G401 (cell line): ENCODE measurements at places on chromosomes 1 and 21.

DNA sequence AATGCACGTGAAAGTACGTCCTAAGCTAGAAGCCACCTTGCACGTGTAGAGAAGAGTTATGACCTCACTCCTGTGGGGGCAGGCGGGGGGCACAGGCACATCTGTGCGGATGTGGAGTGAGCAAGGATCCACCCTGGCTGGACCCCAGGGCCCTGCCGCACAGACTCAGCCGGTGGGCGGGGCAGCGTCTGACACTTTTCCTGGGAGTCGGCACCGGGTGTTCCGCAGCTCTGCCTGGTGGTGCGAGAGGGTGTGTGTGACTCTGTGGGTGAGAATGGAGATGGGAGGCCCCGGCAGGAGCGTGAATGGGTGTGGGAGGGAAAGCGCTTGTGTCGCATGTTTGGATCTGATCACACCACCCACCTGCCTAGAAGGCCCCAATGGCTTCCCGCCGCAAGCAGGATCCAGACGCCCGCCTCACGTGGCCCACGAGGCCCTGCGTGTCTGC, 29.5 kb downstream of the RAP1GAP start:
- DNase-seq, result no peak

GRCh38 chr1:231144416-231145193, 17.3 kb upstream of the TRIM67 start:
- no peak for DNase-seq

GRCh38 chr1:86441581-86441980, 17.6 kb downstream of the CLCA2 start:
- DNase-seq, result no peak

GRCh38 chr21:42819861-42820615, 59.3 kb downstream of the WDR4 start:
- DNase-seq, result no peak

DNA sequence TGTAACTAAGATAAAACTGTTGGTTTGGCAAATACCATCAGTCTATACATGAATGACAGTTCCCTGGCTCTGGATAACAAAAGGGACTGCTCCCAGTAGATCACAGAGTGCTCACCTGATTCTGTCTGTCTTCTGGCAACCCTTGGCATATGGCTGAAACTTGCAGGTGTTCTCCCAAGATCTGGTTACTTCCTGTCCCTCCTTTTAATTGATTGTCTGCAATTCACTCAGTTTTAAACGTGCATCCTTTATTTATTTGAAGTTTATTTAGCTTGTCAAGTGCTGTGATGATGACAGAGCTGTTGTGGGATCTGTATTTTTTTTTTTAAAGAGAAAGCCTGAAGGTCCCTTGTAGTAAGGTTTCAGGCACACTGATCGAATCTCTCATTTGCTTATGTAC, 3.4 kb downstream of the KCNA3 start:
- DNase-seq, result peak; percentile 47

GRCh38 chr1:168234846-168235547, 9.2 kb downstream of the SFT2D2 start:
- DNase-seq, result peak; percentile 19

DNA sequence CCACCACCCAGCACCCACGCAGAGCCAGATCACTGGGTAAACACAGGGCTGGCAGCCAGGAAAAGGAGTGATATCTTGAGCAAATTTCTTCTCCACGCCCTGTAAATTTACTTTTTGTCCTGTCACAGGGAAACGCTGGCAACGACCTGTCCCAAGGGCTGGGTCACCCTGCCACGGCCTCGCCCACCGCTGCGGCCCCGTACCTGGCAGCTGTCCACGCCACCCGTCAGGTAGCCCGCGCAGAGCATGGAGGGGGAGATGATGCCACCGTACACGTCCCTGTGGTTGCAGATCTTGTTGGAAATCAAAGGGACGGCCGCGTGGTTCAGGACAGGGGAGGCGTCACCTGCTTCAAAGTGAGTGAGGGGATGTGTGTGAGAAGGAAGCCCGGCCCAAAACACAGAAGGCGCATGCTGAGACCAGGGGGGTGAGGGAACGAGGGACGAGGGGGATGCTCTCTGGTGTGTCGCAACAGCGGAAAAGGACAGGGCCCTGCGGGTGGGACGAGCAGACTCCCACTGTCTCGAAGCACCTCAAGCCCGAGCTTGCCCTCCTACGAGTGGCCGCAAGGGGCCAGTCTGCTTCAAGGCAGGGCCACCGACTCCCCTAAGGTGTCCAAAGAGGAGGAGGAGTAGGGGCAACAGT, 10.1 kb upstream of the TFF1 start:
- DNase-seq, result no peak

DNA sequence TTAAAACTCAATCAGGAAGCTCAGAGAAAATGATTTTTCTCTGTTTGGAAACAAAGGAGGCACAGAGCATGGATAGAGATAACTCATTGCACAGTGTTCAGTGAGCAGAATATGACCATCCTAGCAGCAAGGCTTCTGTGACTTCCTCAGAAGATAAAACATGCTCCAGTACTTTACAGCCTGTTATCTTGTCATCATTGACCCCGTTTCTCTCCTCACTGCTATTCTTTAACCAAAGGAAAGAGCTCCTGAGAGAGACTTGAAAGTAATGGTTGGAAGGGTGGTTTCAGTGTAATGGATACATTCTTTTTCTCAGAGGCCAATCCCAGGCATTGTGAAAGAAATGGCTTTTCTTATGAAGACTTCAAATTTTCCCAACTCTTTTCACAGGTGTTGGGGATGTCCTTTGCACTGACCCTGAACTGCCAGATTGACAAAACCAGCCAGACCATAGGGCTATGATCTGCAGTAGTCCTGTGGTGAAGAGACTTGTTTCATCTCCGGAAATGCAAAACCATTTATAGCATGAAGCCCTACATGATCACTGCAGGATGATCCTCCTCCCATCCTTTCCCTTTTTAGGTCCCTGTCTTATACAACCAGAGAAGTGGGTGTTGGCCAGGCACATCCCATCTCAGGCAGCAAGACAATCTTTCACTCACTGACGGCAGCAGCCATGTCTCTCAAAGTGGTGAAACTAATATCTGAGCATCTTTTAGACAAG, 25.9 kb downstream of the CD53 start:
- DNase-seq, result no peak

- peak; percentile 48 for DNase-seq
Measured at GRCh38 chr1:205563927-205564441, 59.5 kb downstream of the CDK18 start.

- no peak for DNase-seq
Measured at GRCh38 chr1:115060501-115060900, 28.8 kb downstream of the TSPAN2 start.

GRCh38 chr1:66331658-66332547, 202.1 kb upstream of the SGIP1 start:
- DNase-seq, result no peak

DNA sequence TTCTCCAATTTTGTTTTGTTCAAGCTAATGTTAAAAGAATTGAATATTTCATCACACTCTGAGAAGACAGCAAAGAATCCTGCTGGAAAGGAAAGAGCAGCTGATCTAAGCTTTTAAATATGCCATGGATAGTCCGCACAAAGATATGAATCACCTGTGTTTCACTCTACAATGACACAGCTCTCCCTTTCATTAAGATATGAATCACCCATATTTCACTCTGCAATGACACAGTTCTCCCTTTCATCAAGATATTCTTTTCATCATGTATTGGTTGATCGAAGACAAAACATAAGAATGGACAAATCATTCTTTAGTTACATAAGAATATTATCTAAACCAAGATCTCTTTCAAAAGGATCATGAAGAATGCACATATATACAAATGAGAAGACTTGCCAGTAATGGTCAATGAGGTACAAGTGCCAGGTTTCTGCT, 367.3 kb downstream of the SMYD3 start:
- DNase-seq, result no peak

GRCh38 chr1:12594966-12595756, 22.8 kb downstream of the DHRS3 start:
- DNase-seq, result no peak

DNA sequence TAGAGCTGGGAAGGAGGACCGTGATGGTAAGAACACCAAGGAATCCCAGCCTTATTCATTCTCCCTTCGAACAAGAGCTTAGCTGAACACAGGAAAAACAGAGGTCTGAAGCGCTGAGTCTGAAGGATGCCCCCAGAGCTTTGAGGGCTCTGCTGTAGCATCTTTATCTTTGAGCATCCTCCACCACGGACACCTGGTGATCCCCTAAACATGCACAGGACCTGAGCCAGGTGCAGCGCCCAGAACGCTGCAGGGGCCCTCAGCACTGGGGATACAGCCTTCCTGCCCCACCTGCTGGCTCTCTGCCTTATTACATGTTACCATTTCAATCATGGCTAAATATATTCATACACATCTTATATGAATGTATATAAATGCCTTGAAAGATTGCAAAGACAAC, 7.7 kb upstream of the GPATCH4 start:
- DNase-seq, result peak; percentile 59

DNA sequence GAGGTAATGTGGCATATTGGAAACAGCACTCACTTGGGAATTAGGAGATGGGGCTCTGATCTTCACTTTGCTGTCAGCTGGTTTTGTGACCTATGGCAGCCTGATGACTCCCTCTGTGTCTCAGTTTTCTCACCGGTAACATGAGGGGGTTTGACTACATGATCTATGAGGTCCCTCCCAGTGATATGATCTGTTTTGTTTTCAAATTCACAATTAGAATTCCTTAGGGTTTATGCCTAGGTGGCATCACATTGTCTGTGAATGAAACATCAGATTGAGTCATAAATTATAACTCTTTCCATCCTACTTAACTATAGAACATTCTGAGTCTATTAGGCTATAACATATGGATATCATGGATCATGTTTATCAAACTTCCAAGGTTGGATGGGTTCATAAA, 386.6 kb downstream of the PTBP2 start:
- no peak for DNase-seq

GRCh38 chr21:42406201-42406621, 2.5 kb downstream of the UBASH3A start:
- DNase-seq, result no peak

- DNase-seq, result no peak
Measured at GRCh38 chr1:40315795-40316594, 1.1 kb downstream of the COL9A2 start.

GRCh38 chr1:186872291-186872690, 43.5 kb downstream of the PLA2G4A start:
- no peak for DNase-seq

- no peak for DNase-seq
Measured at GRCh38 chr1:99768524-99769245, 2.2 kb upstream of the FRRS1 start.

DNA sequence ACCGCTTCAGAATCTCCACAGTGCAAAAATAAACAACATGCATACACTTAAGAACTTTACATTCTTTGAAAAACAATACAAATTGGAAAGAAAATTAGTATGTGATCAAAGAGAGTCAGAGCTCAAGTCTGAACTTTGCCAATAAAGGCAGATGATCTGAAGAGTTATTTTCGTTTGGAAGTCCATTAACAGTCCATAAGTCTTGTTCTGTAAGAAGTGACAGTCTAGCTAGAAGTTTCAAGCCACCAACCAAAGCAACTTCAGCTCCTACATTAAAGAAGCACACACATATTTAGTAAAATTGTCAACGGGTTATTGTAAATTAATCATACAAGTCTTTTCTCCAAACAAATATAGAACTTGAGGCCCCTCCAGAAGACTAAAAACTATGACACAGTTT, 20.7 kb downstream of the ANGEL2 start:
- no peak for DNase-seq

DNA sequence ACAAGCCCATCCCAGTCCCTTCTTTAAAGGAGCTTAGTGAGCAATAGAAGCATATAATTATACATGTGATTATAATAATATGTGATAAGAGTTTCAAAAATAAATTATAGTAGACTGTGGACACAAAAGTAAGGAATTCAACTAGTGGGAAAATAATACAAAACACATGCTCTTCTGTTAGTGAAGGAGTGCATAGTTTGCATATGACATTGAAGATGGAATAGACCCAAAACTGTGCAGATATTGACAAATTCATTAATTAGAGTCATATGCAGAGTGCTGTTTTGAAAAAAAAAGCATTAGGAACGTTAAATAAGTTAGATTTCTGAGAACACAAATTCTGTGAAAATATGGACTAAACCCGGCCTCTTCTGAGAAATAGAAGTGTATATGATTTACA, 278.8 kb downstream of the ASTN1 start:
- DNase-seq, result no peak

DNA sequence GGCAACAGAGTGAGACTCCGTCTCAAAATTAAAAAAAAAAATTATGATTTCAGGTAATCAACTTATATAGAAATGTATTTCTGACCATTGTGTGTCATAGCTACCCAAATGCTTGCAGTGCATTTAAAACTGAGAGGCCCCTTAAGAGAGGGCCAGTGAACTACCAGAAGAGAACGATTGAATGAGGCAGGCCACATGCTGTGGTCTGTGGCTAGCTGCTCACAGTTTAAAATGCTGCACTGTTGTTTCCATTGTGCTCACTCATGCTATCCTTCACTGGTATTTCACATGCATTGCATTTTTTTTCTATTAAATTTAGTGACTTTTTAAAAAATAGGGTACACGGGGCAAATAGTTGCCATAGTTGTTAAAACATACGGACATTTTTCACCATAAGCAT, 26.0 kb downstream of the CHML start:
- DNase-seq, result no peak

- no peak for DNase-seq
Measured at GRCh38 chr21:28018741-28019669, 973.7 kb downstream of the LTN1 start.

DNA sequence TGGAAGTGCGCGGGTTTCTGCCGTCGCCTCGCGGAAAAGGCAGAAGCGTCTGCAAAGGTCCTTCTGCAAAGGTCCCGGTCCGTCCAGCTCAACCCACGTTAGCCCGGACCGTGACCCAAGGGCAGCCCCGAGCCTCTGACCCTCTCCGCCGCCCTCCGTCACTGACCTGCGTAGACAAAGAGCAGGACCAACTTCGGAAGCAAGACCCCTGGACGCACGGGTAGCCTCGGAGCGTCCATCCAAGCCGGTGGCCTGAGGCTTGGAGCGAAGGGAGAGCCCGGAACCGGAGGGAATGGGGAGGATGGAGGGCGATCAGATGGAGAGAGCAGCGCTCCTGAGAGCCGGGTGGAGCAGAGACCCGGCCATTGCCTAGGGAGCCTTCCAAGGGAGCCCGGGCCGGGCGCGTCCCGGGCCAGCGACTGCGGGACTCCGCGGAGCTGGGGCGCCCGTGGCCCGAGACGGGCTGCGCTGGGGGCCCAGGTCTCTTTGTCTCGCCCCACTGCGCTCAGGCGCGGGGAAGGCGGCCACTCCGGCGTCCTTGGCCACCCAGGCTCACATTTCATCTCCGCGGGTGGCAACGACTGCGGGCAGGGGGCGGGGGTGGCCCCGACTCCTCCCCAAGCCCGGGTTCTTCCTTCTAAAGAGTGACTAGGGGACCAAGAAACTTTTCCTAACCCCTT, at the start of gene CYYR1:
TSS of gene CYYR1 (minus strand) at position 585 of the 680 bp plus-strand sequence. CDS start at position 239, 346 bp downstream.
- no peak for DNase-seq

- DNase-seq, result peak; percentile 68
Measured at GRCh38 chr1:110675060-110675791, 486 bp upstream of the KCNA3 start.

- no peak for DNase-seq
Measured at GRCh38 chr1:212618466-212619210, 10.1 kb downstream of the ATF3 start.

DNA sequence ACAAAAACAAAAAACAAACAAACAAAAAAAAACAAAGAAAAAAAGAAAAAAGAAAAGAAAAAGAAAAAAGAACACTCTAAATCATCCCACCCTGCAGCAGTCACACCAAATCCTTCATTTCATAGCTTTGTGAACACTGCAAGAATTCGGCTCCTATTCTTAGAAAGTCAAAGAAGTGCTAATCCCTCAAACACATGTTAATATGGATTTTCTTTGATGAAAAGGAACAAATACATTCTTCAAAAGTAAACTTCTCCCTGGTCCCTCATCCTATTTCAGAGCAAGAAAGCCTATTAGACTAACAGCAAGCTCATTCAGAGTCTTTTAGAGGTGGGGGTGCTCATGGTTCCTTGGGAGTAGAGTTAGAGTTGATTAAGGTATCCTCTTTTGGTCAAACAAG, 7.2 kb upstream of the MRPL39 start:
- no peak for DNase-seq
